ENCODE measurements at places on chromosomes 12 and 14. TPM values are rescaled to one million over a fixed set of nuclear protein-coding genes. Genes with fewer than 3 reads are reported as not detected.

Gene RNASE7
- not detected for total RNA-seq

DNA sequence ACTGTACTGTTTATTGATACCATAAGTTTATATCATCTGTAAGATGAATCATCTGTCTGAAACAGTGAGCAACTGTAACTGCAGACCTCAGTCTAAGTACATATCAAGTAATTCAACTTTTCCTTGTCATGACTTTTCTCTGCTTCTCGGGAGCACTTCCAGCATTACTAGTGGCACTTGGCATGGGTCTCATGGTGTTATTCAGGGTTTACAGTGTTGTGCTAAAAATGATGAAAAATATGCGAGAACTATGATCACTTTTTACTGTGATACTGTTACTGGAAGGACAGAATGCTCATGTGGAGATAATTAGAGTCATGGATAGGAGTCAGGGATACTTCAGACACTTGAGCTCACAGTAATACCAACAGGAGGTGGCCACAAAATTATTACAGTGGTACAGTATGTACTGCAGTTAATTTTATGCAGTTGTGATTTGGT, 8.3 kb downstream of the KTN1 start:
- DNase-seq, result no peak

GRCh38 chr14:94111276-94112095, 950 bp downstream of the IFI27 start:
- DNase-seq, result no peak

- DNase-seq, result no peak
Observed at GRCh38 chr14:34387974-34388516, 74.0 kb downstream of the SPTSSA start.

GRCh38 chr12:78490861-78491260, 373.7 kb upstream of the SYT1 start:
- no peak for DNase-seq

Gene CMKLR1
- total RNA-seq, result 0.22 TPM

Gene KRT6A
- not detected for total RNA-seq

Gene LPAR5
- total RNA-seq, result 2.9 TPM

DNA sequence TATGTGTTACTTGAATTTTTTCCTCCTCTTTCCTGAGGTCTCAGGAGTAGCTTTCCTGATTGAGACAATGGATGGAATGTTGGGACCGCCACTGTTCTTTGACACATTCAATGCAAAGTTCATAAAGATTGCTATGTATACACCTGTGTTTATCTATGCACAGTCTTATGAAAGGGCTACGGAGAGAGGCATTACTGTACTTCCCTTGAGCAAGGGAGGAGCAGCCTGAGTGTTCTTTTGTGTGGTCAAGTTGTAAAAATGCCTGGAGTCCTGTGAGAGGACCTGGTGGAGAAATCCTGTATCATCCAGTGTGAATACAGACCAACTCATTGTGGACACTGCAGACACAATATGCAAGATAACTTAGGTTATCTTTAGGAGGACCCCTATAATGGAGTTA, 1.2 kb downstream of the SRGAP1 start:
- DNase-seq, result no peak

DNA sequence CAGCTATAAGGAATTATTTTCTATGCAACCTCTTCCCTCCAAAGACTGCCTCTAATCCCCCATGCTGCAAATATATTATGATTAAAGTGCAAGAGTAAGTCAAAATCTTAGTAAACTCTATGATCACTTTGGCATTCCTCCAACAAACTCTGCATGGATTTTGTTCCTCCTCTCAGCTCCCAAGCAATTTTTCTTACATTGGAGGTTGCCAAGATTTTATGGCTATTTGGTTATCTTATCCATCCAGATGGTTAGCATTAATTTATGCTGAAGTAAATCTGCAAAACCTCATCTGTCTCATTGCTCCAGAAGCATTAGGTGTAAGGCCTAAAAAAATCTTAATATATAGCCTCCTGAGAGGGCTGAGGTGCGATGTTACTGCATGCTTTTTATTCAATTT, 228.1 kb downstream of the CHST11 start:
- no peak for DNase-seq

GRCh38 chr12:111089616-111090015, 169.2 kb upstream of the MYL2 start:
- no peak for DNase-seq

GRCh38 chr12:108840605-108841332, 16.6 kb downstream of the SSH1 start:
- DNase-seq, result no peak

Gene LBHD2
- total RNA-seq, result not detected

DNA sequence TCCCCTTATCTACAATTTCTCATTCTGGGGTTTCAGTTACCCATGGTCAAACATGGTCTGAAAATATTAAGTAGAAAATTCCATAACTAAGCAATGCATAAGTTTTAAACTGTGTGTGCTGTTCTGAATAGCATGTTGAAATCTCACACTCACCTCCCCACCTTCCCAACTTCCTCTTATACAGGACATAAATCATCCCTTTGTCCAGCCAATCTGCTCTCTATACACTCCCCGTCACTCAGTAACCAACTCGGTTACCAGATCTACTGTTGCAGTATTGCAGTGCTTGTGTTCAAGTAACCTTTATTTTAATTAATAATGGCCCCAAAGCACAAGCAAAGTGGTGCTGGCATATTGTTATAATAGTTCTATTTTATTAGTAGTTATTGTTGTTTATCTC, 420.5 kb downstream of the GXYLT1 start:
- no peak for DNase-seq

DNA sequence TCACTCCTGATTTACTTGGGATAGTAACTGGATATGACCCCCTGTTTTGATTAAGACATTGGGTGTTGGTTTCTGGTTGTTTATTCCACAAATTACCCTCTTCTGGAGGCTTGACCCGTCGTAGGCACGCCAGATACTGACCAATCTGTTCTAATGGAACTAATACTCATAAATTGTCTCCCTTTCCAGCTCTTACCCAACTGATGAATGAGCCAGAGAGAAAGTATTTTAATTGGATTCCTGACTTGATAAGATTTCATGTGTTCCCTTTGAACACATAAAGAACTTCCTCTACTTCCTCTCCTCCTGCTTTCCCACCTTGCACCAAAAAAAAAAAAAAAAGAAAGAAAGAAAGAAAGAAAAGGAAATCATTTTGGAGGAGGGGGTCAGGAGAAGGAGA, 340.9 kb downstream of the PCNX1 start:
- DNase-seq, result no peak

DNA sequence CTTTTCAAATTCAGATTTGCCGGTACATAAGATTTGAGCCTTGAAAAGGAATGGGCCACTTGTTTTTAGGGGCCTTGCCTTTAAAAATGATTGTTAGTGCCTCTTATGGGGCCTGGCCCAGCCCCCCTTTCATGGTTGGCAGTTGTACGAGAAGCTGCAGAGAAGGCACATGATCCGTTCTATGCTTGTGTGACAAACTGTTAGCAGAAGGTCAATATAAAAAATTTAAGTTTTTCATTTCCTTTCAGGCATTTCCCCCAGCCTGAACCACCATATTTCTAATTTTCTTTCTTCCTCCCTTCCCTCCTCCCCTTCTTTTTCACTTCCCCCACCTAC, 119.1 kb downstream of the PLXNC1 start:
- no peak for DNase-seq

DNA sequence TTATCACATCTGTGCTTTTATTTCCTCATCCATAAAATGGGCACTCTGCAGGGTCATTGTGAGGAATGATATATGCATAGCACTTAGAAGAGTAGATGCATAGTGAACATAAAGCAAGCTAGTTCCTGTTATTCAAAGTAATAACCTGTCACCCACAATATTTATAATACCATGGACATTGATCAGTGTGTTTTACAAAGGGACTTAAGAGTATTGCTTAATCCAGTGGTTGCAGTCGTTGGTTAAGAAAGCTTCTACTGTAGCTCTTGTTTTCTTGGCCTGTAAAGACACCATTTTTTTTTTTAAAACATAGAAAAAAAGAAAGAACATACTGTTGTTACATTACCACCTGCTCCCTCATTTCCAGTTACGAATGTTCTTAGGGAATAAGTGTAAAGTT, 13.1 kb downstream of the METAP2 start:
- no peak for DNase-seq

Gene YY1
- 75.5 TPM for total RNA-seq

DNA sequence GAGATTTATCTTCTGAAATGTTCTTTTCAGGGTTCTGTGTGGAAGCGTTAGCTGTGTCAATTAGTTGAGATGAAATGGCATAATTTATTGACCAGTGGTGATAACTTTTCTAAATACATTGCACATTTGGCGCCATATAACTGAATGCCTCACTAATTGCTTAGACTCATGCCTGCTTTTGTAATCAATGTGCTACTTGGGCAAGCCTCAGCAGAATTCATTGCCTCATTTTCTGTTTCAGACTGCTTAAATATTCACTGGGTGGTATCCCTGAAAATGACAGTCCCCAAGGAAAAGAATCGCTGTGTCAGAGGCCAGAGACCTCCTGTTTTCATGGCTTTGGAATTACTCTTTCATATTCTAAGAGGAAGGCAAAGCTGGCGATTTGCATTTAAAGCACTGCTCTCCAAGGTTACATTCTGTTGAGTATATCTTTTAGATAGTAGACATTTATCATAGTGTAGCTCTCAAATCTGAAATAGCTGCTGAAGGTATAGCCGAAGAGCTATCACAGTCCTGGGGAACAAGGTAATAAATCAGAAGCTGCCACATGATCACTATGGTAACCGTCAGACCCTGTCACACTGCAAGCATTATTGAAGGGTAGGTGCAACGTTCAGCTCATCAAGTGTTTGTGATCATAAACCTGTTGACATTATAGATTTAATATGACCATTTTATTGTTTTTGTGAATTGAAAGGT, 297.3 kb upstream of the E2F7 start:
- no peak for DNase-seq

Gene GLIPR1L1
- not detected for total RNA-seq

- no peak for DNase-seq
Observed at GRCh38 chr12:585062-586061, 77.9 kb downstream of the NINJ2 start.

Gene HPD
- total RNA-seq, result not detected

Gene KRT6C
- not detected for total RNA-seq

Gene MDGA2
- total RNA-seq, result not detected

- no peak for DNase-seq
Observed at GRCh38 chr12:32031109-32031508, 71.9 kb downstream of the RESF1 start.

DNA sequence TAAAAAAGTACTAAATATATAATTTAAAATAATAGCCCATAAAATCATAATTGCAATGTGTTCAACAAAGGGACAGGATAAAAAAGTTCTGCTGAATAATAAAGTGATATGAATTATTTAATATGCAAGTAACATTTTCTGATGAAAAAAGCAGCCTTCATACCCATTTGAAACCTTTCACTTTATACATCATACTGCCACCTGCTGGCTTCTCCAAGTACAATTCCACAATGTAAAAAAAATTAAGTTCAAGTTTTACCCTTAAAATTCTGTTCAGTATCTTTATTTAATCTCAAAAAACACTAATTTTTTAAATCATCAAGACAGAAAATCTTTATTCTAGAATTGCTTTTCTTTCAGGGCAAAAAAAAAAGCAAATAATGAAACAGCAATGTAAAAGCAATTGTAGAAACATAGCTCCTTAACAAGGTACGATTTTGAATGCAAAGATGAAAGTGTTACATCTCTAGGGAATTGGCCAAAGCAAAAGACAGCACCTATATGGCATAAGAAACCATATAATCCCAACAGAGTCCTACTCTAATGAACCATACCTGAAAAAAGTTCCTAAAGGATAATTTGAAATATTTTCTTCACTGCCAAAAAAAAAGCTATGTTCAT, 15.0 kb downstream of the MDM1 start:
- DNase-seq, result peak; percentile 16

DNA sequence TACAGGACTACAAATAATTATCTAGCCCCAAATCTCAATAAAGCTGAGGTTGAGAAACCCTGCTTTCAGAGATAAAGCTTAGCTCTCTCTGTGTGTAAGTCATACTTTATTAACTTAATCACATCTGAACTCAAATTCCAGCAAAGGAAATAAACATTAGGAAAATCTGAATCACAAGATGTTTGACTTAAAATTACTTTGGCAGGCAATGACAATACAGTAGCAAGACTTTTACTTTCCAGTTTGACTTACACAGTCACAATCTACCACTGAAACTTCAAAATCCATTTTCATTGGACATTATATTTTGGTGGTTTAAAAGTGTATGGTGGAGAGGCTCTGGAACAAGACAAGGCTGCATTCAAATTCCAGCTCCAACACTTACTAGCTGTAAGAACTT, 11.4 kb downstream of the TMEM116 start:
- DNase-seq, result no peak

DNA sequence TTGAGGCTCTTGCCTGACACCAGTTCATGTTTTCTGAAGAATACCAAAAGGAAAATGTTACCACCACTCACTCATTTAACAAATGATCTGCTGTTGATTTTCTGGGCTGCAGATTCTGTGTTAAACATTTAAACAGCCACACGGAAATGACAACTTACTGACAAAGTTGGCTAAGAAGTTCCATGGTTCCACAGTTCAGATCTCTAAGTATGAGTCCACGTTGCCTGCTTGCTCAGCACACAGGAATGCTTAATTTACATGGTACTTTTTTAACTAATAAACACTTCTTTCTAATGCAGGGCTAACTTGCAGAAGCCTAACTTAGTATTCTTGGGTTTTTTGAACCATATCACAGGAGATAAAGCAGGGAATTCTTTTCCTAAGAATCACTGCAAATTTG, 34.7 kb downstream of the PTGER2 start:
- DNase-seq, result no peak

Gene DPPA3
- not detected for total RNA-seq

DNA sequence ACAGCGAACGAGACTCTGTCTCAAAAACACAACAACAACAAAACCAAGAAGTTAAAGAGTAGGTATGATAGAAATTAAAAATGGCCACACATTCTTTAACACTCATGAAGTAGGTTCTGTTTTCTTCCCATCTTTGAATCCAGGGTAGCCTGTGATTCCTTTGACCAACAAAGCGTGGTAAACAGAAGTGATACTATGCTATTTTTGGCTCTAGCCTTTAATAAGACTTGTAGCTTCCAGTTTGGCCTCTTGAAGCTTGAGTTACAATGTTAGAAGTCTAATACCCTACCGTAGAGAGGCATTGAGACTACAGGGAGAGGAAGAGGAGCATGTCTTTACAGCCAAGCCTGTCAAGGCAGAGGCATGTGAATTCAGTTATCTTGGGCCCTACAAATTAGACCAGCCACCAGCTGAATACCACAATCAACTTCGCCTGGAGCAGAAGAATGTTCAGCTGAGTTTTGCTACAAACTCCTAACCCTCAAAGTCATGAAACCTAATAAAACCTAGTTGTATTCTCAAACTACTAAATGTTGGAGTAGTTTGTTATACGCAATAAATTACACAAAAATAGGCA, 4.9 kb upstream of the NEMF start:
- no peak for DNase-seq

DNA sequence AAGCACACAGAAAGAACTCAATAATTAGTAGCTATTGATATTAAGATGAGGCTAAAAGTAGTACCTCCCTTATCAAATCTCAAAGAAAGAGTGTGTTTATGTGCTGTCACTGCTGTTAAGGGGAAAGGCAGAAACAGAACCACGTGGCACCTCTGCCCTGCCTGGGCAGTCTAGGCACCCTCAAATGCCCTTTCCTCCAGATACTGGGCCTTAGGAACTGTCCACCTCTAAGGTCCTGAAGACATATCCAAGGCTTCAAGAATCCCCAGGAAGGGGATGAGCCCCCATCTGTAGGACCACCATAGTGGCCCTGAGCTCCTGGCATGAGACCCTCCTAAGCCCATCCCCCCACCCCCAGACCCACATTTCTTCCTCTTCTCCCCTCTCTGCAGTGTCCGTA, 29.1 kb downstream of the NGB start:
- no peak for DNase-seq

All from T-helper 17 cell (primary cell).